ENCODE measurements at places on chromosomes 2 and 18. TPM values are rescaled to one million over a fixed set of nuclear protein-coding genes. Genes with fewer than 3 reads are reported as not detected.

The ABHD1 gene
- total RNA-seq: 0.29 TPM

The LINC00305 gene
- not detected for total RNA-seq

The SGPP2 gene
- total RNA-seq: 20.8 TPM

The ARHGAP28 gene
- total RNA-seq: not detected

The FEV gene
- not detected for total RNA-seq

The RPE gene
- total RNA-seq: 48.0 TPM

Data from activated CD4-positive, alpha-beta memory T cell treated with anti-CD3 and anti-CD28 coated beads for 36 hours (primary cell).